Frontal cortex (tissue), 4 donors: ENCODE measurements at places on chromosomes 2 and 18. TPM values are rescaled to one million over a fixed set of nuclear protein-coding genes. Genes with fewer than 3 reads are reported as not detected.

GRCh38 chr2:16050261-16050907 is 110.0 kb downstream of the MYCN start:
- no peak for DNase-seq

DNA sequence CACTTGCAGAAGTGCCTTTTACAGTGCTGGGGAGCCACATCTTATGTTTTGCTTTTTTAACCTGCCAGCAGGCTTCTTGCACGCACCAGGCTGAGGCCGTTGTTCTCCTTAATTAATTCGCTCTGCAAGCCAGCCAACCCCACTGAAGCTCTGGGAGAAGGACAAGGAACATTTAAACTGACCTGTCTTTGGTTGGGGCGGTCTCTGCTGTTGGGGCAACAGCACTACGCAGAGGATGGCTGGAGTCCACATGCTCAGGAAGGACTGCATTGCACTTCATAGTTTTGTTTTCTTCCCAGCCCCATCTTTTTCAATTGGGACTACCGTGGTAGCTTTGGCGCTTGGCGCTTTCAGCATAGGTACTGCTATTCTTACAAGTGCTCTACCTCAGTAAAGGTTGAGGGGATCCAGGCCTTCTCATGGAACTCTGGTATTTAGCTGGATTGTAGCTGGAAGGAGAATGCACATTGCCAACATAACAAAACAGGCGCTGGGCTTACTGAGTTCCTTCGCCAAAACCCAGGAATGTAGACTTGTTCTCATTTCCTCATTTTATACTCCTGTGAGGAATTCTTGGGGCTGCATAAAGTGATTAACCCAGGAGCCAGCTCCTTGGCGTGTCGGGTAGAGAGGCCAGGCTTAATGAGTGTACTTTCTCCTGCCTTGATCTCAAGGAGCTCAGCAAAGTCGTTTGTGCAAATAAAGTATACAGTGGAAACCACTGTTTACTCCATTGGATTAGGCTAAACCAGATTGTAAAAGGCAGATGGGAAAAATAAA is 146.2 kb downstream of the PRKCE start:
- no peak for DNase-seq

- no peak for DNase-seq
Measured at GRCh38 chr2:138720035-138720838, 60.0 kb downstream of the NXPH2 start.

DNA sequence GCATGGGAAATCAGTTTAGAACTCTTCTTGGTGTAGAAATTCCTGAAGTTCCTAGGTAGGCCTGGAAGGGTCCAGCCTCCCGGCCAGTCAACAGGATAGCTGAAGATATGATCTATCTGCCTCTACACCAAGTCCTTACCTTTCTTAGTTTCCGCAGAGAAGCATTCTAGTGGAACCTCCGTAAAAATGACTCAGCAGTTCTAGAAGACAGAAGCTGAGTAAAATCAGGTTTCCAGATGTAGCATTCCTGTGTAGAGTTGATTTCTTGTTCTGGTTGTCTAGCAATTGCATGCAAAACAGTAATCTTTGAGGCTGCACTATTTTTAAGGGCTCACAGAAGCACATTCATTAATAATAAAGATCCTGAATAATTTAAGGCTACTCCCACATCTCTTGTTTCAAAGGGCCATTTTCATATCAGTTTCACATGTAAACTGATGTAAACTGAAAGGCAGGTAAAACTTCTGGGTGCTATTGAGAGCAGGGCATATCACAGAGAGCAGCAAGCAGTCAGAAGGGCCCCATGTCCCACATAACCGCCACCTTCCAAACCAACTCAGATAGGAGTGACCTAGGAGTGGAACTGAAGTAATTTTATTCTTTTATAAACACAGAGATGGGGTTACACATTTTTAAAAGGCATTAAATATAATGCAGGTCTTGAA is 3.2 kb upstream of the DYTN start:
- no peak for DNase-seq

DNA sequence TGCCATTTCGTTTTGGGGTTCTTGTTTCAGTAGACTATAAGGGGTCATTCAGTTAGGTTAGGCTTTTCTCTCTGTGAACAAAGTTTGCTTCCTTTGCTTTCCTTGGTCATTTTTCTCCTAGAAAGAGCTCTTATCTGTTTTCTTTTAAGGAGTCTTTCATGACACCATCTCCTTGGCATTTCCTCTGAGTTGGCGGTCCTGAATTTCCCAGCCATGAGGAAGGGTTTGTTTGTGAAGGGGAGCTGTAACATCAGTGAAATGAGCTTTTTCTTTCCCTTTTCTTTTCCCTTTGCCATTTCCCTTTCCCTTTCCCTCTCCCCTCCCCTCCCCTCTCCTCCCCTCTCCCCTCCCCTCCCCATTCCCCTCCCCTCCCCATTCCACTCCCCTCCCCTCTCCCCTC is 61.7 kb downstream of the MAP4K4 start:
- DNase-seq = no peak

DNA sequence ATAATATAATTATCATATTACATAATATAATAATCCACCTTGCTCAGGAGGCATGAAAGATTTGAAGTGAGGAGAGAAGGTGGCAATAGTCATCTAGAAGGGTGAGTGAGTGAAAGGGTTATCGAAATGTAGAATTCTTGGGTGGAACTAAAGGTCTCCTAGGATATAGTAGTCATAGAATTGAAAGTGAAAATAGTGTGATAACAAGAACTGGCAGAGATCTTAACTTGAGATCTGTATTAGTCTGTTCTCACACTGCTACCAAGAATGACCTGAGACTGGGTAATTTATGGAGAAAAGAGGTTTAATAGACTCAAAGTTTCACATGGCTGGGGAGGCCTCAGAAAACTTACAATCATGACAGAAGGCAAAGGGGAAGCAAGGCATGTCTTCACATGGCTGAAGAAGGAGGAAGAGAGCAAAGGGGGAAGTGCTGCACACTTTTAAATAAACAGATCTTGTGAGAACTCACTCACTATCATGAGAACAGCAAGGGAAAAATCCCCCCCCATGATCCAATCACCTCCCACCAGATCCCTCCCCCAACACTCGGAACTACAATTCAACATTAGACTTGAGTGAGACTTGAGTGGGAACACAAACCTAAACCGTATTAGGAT is 351.5 kb downstream of the NR4A2 start:
- no peak for DNase-seq

DNA sequence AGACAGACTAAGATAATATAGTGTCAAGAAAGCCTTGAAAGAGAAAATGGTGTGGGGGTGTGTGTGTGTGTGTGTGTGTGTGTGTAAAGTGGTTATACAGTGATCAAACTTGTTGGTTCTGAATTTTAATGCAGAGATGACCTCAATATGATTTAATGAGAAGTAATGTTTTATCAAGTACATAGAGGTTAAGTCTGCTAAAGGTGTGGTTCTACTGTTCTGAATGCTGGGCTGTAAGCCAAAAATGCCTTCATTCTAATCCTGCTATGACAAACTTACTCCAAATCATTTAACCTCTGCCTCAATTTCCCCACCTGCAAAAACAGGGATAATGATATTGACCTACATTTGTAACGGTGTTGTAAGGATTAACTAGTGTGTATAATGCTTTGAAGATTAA is 87.9 kb downstream of the WDPCP start:
- no peak for DNase-seq

DNA sequence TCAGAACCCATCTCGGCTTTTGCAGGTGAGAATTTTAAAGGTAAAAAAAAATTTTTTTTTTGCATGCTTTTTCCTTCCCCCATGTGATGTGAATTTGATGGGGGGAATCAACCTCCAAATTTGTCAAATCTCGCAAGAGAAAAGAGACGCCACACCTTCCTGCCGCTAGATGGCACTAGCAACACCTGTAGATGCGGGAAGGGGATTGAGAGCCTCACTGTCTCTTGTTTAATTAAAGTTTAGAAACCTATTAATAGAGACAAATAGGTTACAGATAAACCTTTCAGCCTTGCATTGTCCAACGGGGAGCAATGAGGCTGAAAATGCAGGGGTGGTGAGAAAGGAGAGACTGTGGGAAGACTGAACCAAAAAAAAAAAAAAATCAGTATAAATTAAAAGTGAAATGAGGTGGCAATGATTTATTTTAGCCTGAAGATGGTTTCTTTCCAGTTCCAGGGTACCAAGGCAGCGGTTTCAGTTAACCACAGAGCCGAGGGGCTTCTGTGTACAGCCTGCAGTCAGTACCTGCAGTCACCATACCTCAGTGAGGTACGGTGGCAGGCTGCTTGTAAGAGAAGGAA is 84.6 kb downstream of the NRP2 start:
- peak; percentile 21 for DNase-seq

Gene C2orf66
- total RNA-seq = not detected

DNA sequence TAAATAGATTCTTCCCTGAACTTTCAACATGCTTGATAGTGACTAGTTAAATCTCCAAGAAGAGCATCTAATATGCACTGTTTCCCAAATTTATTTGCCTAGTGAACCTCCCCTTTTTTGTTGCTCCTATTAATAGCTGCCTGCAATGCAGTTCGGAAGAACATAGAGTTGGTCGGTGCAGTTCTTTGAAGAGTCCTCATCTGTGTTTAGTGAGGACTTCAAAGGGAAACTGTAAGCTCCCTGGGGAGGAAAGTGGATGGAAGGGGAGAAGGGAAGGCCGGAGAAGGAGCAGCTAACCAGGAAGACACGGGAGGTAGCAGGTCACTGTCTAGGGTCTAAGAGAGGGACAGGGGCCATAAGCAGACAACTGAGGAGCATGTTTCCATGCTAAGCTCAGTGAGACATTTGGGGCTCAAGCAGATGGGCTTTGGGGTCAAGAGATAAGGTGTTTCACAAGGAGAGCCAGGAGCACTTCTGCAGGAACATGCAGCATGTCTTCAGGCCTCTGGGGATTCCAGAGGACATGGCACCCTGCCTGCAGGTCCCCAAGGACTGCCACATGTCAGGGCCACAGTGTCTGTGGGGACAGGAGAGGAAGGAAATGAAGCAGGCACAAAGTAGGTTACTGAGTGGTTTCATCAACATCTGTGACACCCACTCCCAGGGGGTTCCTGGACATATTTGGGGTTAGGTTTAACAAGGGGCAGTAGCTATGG is 48.7 kb upstream of the ANXA4 start:
- no peak for DNase-seq

DNA sequence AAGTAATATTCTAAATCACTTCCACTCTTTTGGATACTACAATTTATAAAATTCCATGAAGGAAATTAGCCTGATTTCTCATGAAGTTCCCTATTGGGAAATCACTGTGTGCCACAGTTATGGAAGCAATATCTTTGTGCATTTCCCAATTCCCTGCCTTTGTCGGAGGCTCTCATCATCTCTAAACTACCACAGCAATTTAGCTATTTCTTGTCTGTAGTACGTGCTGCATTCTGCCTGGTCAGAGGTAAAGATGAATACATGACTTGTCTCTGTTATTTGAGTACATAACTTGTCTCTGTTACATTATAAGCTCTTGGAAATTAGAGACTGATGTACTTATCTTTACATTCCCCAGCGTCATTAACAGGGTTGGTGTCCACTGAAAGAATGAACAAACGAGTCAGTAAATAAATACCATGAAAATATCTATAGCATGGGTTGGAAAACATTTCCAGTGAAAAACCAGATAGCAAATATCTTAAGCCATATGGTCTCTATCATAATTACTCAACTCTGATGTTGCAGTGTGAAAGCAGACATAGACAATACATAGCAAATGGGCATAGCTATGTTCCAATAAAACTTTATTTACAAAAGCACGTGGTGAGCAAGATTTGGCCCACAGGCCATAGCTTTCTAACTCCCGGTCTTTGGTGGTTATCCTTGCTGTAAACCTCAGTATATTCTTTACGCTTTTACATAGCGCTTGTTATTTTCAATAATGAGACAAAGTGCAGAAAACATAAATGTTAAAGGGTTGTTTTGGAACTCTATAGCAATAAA is 78.8 kb downstream of the BCL2 start:
- no peak for DNase-seq

DNA sequence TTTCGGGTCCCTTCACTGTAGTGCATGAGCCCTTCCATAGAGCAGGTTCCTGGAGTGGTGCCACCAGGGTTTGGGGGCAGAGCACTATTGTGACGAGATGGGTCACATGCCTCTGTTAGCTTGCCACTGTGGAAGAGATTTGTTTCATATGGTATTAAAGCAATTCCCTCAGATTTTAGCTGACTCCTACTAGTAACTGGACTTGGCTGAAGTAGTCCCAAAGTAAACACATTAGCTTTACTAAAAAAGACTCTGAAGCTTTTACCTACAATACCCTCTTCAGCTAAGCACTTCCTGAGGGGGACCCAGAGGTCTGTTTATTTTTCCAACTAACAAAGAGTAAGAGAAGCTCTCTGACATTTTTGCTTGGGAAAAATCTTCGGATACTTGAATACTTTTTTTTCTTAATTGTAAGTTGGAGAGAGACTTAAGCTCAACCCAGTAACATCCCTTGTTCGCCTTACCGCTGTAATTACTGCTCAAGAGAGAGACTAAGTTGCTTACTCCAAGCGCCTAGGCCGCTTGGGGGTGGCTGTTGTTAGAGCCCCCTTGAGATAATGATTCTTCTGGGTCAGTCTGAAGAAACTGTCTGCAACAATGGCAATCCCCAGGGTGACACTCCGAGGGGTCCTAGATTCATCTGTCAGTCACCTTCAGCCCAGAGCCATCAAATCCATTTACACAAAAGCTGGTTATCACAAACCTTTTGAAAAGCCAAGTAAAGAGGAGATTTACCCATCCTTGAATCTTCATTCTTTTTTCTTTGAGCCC is 177.4 kb downstream of the FIGN start:
- no peak for DNase-seq

DNA sequence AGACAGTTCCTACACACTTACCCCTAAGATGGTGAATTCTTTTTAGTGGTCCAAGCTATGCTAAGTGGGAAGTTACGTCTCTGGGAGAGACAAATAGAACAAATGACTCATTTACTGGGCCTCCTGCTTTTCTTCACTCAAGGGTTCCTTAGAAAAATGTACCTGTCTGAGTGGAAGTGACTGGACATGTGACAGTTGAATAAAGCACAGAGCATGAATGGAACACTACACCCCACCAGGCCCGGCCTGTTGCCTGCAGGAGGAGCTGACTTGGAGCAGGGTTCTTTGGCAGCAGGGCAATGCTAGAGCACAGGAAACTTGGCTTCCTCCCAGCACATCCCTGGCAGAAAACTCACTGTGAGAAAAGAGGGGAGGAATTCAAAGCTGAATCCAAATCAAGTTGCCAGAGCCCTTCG is 451.0 kb upstream of the SETBP1 start:
- DNase-seq = peak; percentile 7

GRCh38 chr2:237298151-237299118 is 115.5 kb downstream of the COL6A3 start:
- no peak for DNase-seq

Gene PRSS56
- total RNA-seq = under 0.01 TPM

Gene TWIST2
- not detected for total RNA-seq

Gene UNC80
- total RNA-seq = 9.4 TPM

- DNase-seq = no peak
Measured at GRCh38 chr18:57798713-57799373, 4.3 kb downstream of the ATP8B1 start.

Gene BIRC6
- total RNA-seq = 257 TPM

DNA sequence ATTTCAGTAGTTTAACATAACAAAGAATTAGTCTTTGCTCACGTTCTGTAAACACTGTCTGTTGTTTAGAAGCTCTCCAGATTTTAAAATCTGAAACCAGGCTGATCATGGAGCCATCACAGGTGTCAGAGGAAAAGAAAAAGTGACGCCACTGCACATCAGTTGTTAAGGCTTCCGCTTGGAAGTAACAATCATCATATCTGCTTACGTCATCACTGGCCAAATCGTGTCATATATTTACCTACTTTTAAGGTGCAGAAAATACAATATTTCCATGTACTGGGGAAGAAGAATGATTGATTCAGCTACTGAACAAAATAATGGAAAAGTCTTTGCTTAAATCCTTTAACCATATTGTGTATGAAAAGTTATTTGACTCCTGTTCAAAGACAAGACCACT is 382.6 kb upstream of the MC4R start:
- DNase-seq = no peak

- no peak for DNase-seq
Measured at GRCh38 chr2:122516775-122517174, 761.3 kb downstream of the TSN start.
